Heart right ventricle (tissue), 16 donors: ENCODE measurements at places on chromosomes 11 and 22. TPM values are rescaled to one million over a fixed set of nuclear protein-coding genes. Genes with fewer than 3 reads are reported as not detected.

- H3K4me1 ChIP-seq: no peaks in the 10 kb centered on the region
- DNase-seq: no peak
- H3K4me3 ChIP-seq: no peak overlapping the region
- no peaks in the 10 kb centered on the region for H3K27me3 ChIP-seq
Measured at GRCh38 chr11:59957094-59957493, 6.7 kb upstream of the OOSP4A start.

GRCh38 chr11:122781378-122782195, 56.7 kb upstream of the CRTAM start:
- H3K36me3 ChIP-seq: peaks cover 24% of the 10 kb centered on the region
- no peak overlapping the region for H3K4me3 ChIP-seq
- peak; percentile 92 for DNase-seq

DNA sequence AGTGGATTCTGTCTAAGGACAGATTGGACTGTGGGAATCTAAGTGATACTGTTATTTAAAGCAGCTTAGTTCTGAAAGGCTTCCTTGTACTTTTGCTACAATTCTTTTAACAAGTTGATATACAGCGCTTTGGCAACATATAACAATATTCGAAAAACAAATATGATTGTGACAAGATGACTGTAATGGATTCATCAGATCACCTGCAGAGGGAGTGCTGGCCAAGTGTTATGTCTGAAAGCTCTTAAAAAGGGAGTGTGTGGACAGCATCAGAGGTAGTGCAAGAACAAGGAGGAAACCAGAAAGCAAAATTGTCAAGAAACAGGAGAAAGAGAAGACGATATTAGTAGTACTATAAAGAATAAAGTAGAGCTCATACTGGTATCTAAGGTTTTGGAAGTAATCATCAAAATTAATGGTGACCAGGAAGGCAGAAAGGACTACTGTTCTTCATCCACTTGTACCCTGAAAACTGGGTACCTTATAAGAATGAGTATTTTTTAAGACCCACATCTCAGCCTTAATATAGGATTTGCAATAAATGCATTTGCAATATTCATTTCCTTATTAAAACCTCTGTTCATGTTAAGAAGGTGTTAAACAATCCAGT, 1112.0 kb upstream of the CCDC90B start:
- H3K4me3 ChIP-seq: no peak overlapping the region
- H3K27ac ChIP-seq: no peak overlapping the region
- H3K4me1 ChIP-seq: no peaks in the 10 kb centered on the region
- no peaks in the 10 kb centered on the region for H3K36me3 ChIP-seq
- H3K27me3 ChIP-seq: no peaks in the 10 kb centered on the region

GRCh38 chr22:35567351-35568141, 26.9 kb downstream of the RASD2 start:
- peaks cover 15% of the 10 kb centered on the region for H3K4me1 ChIP-seq
- no peak overlapping the region for H3K27ac ChIP-seq
- peak; percentile 67 for DNase-seq
- no peaks in the 10 kb centered on the region for H3K27me3 ChIP-seq
- no peaks in the 10 kb centered on the region for H3K36me3 ChIP-seq

DNA sequence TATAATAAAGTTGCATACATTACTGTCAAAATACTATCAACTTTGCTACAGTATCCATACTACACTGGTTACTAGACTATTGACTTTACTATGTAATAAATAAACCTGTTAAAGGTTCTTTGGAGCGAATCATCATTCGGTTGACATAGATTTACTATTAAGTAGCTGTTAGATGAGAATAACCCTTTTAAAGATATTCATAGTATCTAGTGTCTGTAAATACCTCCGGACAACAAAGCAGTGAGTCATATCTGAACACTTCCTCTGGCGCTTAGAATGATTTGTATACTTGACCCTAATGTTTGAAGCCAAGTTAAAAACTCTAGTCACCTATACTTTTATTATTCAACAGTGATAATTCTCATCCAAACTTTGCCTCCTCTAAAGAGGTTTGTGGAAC, 84.7 kb downstream of the MSANTD4 start:
- H3K27me3 ChIP-seq: no peaks in the 10 kb centered on the region
- no peak overlapping the region for H3K27ac ChIP-seq
- no peaks in the 10 kb centered on the region for H3K36me3 ChIP-seq
- H3K4me3 ChIP-seq: no peak overlapping the region
- DNase-seq: no peak
- H3K4me1 ChIP-seq: no peaks in the 10 kb centered on the region

Gene MMP27
- total RNA-seq: not detected

Gene SMTNL1
- not detected for total RNA-seq
